ENCODE measurements at places on chromosomes 12 and 14. TPM values are rescaled to one million over a fixed set of nuclear protein-coding genes. Genes with fewer than 3 reads are reported as not detected.
A peak's percentile ranks its signal among the peaks of the same experiment; 100 is the strongest.

- H3K27ac ChIP-seq: no peak overlapping the region
- no peak overlapping the region for H3K4me3 ChIP-seq
- peaks cover 14% of the 10 kb centered on the region for H3K4me1 ChIP-seq
- DNase-seq: no peak
These were observed 32.2 kb downstream of the SUSD6 start for GRCh38 chr14:69643430-69644200.

DNA sequence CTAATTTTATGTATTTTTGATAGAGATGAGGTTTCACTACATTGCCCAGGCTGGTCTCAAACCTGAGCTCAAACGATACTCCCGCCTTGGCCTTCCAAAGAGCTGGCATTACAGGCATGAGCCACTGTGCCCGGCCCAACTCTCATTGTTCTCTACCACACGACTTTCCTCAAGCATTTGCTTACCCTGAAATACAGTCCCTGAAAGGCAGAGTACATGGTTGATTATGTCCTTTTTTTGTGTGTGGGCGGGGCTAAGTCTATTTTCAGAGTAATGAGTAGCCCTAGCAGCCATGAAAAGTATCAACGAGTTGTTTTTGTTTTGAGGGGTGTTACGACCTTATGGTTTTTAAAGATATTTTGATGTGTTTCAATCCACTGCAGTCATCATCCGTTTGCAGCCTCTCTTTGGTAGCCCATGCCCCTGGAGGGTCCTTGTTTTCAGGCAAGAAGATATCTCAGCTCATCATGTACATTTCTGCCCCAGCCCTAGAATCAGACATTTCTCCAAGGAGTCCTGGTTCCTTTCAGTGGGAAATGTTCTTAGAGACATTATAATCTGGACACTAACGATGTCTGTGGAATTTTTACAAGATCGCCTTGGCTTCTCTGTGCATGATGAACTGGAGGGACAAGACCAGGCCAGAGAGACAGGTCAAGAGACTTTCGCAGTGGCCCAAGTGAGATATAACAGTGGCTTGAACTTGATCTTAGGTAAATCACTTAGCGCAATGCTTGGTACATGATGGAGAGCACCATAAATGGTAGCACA, 8.7 kb downstream of the ACACB start:
- no peaks in the 10 kb centered on the region for H3K27me3 ChIP-seq
- no peaks in the 10 kb centered on the region for H3K36me3 ChIP-seq
- no peak overlapping the region for H3K4me3 ChIP-seq
- H3K4me1 ChIP-seq: no peaks in the 10 kb centered on the region
- DNase-seq: no peak

- no peak for DNase-seq
- H3K4me1 ChIP-seq: no peaks in the 10 kb centered on the region
- no peaks in the 10 kb centered on the region for H3K27me3 ChIP-seq
These were observed 85.3 kb downstream of the PRIMA1 start for GRCh38 chr14:93702946-93703345.

- no peaks in the 10 kb centered on the region for H3K4me1 ChIP-seq
- no peak overlapping the region for H3K27ac ChIP-seq
- no peaks in the 10 kb centered on the region for H3K36me3 ChIP-seq
- H3K4me3 ChIP-seq: no peak overlapping the region
- H3K27me3 ChIP-seq: no peaks in the 10 kb centered on the region
These were observed 154.1 kb upstream of the ARID2 start for GRCh38 chr12:45575417-45575816.

DNA sequence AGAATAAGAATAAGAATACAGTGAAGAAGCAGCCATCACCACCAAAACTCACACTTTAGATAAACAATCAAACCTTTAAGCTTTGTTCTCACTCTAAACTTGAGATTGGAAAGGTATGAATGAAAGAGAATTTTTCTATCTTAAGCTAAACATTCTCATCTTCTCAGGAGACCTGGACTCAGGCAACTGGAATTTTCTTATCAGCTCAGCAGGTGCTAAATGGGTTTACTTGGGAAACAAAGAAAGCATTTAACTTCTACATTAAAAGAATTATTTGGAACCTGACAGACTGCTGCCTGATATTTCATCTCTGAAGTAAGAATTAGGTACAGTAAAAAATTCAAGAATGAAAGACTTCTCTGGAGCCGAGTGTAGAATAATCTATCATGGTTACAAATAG, 20.7 kb upstream of the KERA start:
- no peak for DNase-seq
- H3K4me3 ChIP-seq: no peak overlapping the region
- H3K27ac ChIP-seq: no peak overlapping the region
- no peaks in the 10 kb centered on the region for H3K27me3 ChIP-seq
- no peaks in the 10 kb centered on the region for H3K36me3 ChIP-seq

- H3K27ac ChIP-seq: no peak overlapping the region
- DNase-seq: no peak
These were observed 10.6 kb downstream of the ACVRL1 start for GRCh38 chr12:51917746-51918453.

DNA sequence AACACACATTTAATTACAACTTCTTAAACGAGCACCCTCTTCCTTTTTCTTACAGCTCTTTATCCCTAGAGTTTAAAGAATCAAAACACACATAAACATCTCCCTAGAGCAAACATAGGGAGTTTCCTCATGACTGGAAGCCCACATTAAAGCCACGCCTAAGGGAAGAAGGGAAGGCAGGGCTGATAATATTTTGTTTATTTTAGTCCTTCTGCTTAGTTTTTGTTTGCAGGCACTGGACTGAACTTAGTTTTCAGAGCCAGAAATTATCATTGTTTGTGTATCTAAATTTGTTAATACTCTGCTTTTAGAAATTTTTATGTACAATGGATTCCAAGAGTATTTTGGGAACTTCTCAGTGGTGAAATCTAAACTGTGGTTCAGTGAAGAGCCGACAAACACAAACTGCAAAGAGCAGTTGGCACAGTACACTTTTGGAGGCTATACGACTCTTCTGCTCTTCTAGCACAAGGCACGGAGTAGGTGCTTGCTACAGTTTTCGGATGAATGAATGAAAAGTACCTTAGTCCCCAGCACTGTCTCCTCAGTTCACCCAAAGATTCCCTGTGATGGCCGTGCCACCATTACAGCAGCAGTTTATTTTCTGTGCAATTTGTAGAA, 17.6 kb upstream of the AMIGO2 start:
- H3K36me3 ChIP-seq: no peaks in the 10 kb centered on the region
- no peak overlapping the region for H3K27ac ChIP-seq
- no peak for DNase-seq
- H3K4me1 ChIP-seq: peaks cover 11% of the 10 kb centered on the region

DNA sequence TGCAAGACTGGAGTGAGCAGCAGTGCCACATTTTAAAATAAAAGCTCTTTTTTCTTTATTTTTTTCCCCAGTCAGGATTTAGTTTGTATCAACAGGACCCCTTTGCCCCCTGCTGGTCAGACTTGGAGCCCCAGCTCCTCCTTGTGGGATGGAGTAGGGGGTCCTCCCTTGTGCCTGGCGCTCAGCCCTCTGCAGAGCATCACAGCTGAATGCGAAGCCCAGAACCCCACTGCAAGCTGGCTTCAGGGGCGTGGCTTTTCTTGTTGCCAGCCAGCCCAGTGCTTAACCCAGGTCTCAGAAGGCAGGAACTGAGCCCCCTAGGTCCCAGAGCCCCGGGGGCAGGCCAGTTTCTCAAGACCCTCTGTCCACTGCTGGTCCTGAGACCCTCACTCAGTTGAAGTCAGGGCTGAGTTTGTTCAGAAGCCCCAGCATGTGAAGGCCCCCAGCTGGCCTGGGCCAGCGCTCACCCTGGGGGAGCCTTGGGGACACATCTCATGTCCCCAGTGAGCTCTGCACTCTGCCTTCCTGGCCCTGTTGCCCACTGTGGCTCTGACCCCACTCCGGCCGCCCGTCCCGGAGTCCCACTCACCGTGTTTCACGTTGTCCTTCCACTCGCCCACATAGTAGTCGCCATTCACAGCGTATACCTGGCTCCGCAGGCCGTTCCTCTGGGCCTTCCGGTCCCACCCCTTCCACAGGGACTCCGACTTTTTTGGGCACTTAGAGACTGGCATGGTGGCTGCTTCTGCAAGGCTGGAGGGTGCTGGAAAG, 519 bp downstream of the MORN3 start:
- no peaks in the 10 kb centered on the region for H3K36me3 ChIP-seq
- no peaks in the 10 kb centered on the region for H3K4me1 ChIP-seq
- H3K27ac ChIP-seq: no peak overlapping the region

DNA sequence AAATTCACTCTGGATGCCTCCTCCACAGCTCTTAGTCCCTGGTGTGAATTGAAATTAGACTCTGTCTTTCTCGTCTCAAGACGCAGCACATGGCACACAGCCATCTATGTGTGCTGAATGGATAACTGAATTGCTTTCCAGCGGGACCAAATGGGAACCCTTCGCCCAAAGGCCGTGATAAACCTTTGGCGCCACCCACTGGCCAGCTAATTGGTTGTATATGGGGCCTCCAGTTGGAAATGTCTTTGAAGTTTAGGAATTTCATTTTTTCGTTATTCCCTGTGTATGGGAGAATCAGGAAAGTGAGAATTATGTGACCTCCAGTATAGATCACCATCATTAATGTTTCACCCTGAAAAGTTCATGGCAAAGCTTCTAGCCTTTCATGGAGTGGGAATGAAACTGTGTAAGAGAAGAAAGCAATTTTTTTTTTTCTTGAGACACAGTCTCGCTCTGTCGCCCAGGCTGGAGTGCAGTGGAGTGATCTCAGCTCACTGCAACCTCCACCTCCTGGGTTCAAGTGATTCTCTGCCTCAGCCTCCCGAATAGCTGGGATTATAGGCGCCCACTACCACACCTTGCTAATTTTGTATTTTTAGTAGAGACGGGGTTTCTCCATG, 9.8 kb upstream of the HSP90AA1 start:
- peak; percentile 92 for DNase-seq
- H3K27ac ChIP-seq: no peak overlapping the region
- no peaks in the 10 kb centered on the region for H3K4me1 ChIP-seq
- H3K27me3 ChIP-seq: no peaks in the 10 kb centered on the region
- no peaks in the 10 kb centered on the region for H3K36me3 ChIP-seq
- H3K4me3 ChIP-seq: no peak overlapping the region

Gene NOXRED1
- 0.33 TPM for total RNA-seq

Gene EFS
- 44.2 TPM for total RNA-seq

Gene RNASE2
- 0.51 TPM for total RNA-seq
